ENCODE measurements at places on chromosomes 3 and 15. TPM values are rescaled to one million over a fixed set of nuclear protein-coding genes. Genes with fewer than 3 reads are reported as not detected.

ACAP2 gene
- total RNA-seq: 35.7 TPM

A4GNT gene
- total RNA-seq: not detected

COL6A6 gene
- total RNA-seq: not detected

ACTR8 gene
- total RNA-seq: 49.9 TPM

- DNase-seq: no peak
These were observed 359.5 kb upstream of the CBLB start for GRCh38 chr3:106228271-106228670.

DNA sequence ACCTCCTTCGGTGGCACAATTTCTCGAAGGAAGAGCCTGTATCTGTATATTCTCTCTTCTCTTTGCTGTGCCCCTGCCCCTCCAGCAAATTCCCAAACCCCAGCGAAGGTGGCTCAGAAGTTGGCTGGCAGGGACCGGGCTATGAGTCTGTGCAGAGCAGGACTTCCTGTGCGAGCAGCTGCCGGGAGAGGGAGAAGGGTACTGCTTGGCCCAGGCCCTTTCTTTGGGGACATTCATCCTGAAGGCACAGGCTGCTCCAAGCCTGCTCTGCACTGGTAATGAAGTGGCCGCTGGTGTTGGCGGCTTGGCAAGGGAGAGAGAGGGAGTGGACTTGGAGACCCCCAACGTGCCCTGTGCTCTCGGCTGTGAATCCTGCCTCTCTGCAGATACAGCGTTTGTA lies 1.5 kb downstream of the SLC6A11 start:
- DNase-seq: no peak

- peak; percentile 23 for DNase-seq
These were observed 3.5 kb upstream of the SHISA5 start for GRCh38 chr3:48507256-48508061.

DNA sequence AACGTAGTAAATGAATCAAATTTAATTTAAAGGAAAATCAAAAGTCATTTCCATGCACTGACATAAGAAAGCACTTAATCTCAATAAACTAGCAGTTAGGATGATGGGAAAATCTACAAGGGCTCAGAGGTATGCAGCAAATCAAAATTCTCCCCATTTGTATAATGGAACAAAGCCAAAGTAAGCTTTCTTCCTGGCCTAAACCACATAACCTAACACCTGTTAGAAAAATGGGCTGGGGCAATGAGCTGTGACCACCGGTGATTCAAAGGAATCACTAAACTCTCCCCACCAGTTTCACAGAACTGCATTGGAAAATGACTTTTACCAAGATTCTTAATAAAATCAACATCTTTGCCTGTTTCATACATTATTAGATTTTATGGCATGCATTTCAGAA lies 1024.3 kb downstream of the FHIT start:
- DNase-seq: no peak

GRCh38 chr3:194306109-194306686 lies 44.9 kb downstream of the CPN2 start:
- DNase-seq: no peak

DNA sequence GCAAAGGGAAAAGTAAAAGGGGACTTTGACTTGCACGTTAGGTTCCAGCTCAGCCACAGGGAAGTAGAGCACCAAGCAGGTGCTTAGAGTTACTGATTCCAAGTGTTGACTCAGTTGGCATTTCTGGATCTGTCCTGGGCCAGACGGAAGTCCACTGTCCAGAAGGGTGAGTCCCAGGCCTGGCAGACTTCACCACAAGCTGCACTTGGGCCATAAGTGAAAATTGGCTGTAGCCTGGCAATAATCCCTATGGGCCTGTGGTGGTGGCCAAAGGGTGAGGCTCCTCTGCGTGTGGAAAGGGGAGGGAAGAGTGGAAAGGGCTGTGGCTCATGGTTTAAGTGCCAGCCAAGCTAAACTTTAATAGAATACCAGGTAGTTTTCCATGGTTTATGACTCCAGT lies 121.5 kb downstream of the DTWD1 start:
- no peak for DNase-seq

- peak; percentile 38 for DNase-seq
These were observed 1.4 kb downstream of the IGF1R start for GRCh38 chr15:98649472-98650416.

GRCh38 chr3:87318617-87319021 lies 42.2 kb upstream of the POU1F1 start:
- no peak for DNase-seq

Measured in neural crest cell (in vitro differentiated cells).